ENCODE measurements at places on chromosomes 3 and 15. TPM values are rescaled to one million over a fixed set of nuclear protein-coding genes. Genes with fewer than 3 reads are reported as not detected.

The DPPA4 gene
- not detected for total RNA-seq

The ATG7 gene
- 25.0 TPM for total RNA-seq

The ROBO2 gene
- total RNA-seq, result 2.7 TPM

The SST gene
- not detected for total RNA-seq

The PLD1 gene
- total RNA-seq, result 8.2 TPM

The RASGRP1 gene
- total RNA-seq, result not detected

The PRR20G gene
- not detected for total RNA-seq

The HAUS2 gene
- 27.9 TPM for total RNA-seq

The CELF6 gene
- not detected for total RNA-seq

The TRH gene
- total RNA-seq, result not detected

The DNAH12 gene
- under 0.01 TPM for total RNA-seq

The GRM2 gene
- 1.0 TPM for total RNA-seq

The TF gene
- total RNA-seq, result 0.74 TPM

The COL8A1 gene
- total RNA-seq, result 4.7 TPM

The DYNLT2B gene
- total RNA-seq, result 9.2 TPM

The C3orf85 gene
- total RNA-seq, result not detected

The PCOLCE2 gene
- 9.6 TPM for total RNA-seq

The RNU5B-1 gene
- total RNA-seq, result not detected

The ZNF592 gene
- total RNA-seq, result 11.2 TPM

The NMB gene
- total RNA-seq, result 24.9 TPM

The GOLGA8R gene
- 0.19 TPM for total RNA-seq
